Activated naive CD8-positive, alpha-beta T cell treated with anti-CD3 and anti-CD28 coated beads for 36 hours (primary cell): ENCODE measurements at places on chromosomes 3 and 15.

GRCh38 chr15:38086611-38087010 is 152.2 kb downstream of the TMCO5A start:
- no peak for DNase-seq

DNA sequence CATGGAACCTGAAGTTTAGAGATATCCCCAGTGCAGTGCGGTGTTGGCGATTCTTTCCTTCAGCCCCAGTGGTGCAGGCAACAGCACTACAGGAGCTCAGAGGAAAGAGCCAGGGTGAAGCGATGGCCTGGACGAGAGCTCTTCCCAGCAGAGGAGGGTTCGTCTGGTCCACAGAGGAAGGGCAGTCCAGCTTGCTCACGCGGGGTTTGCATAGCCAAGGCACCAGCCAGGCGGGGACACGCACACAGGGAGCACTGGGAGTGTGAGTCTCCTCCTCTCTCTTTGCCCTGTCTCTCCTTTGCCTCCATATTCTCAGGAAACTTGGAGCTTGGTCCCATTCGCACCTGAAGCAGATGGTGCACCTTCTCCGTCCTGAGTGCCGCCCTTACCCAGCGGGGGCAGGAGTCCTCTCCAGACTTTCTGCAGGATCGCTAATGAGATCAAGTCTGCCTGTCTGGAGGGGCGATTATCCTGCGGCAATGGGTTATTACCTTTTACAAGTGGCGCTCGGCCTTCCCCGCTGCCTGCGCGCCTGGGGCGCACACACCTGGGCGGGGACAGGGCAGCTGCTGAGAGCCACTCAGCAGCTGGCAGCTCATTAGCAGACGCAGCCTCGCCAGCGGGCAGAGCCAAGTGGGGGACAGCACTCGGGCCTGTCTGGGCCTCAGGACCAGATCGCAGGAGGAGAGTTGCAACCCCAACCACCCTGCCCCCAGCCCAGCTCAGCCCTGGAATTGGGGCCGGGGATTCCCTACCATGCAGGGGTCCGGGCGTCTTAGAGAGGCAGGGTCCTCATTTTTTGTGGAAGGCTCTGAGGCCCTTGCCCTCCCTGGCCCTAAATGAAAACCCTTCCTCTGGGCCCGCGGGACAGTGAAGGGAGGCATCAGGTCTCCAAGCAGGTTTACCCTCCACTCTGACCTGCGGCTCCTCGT is 119.0 kb upstream of the MEF2A start:
- no peak for DNase-seq

- DNase-seq = no peak
Measured at GRCh38 chr3:10546181-10546624, 40.8 kb upstream of the ATP2B2 start.

DNA sequence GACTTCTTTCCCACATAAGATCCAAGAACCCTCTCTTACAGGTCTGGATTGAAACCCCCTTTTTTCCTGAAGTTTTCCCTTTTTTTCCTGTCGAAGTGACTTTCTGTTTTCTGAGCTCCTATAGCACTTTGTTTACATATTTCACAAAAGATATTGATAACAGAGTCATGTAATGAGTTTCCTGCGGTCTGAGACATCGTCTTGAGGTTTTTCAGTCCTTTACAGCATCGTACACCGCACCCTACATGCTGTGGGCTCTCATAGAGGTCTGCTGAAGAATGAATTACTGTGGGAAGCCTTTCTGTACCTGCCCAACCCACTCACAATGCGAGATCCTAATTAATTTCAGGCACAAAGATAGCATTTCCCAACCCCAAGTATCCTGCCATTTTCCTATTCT is 53.1 kb downstream of the MCF2L2 start:
- DNase-seq = no peak

DNA sequence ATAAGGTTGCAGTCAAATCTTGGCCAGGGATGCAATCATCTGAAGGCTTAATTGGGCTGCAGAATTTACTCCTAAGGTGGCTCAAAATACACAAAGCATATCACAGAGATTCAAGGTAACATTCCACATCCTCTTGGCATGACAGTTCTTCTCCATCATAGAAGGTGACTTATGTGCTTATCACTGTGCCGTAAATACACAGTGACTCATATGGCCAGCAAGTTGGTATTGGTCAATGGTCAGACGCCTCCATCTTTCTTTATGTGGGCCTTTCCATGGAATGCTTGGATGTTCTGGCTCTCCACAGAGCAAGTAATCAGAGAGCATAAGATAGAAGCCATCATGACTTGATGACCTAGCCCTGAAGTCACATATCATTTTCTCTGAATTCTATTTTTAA is 168.8 kb upstream of the ST8SIA2 start:
- DNase-seq = no peak

DNA sequence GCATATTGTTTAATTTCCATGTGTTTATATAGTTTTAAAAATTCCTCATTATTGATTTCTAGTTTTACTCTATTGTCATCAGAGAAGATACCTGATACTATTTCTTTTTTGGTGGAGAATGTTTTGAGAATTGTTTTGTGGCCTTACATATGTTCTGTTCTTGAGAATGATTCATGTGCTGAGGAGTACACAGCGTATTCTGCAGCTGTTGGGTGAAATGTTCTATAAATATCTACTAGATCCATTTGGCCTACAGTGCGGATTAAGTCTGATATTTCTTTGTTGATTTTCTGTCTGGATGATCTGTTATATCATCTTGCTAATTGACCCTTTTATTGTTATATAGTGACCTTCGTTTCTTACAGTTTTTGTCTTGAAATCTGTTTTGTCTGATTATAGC is 109.7 kb downstream of the UBE2E2 start:
- no peak for DNase-seq

- no peak for DNase-seq
Measured at GRCh38 chr3:126441256-126441880, 34.3 kb downstream of the ZXDC start.
